ENCODE measurements at places on chromosomes 1 and 21.
A peak's percentile ranks its signal among the peaks of the same experiment; 100 is the strongest.

DNA sequence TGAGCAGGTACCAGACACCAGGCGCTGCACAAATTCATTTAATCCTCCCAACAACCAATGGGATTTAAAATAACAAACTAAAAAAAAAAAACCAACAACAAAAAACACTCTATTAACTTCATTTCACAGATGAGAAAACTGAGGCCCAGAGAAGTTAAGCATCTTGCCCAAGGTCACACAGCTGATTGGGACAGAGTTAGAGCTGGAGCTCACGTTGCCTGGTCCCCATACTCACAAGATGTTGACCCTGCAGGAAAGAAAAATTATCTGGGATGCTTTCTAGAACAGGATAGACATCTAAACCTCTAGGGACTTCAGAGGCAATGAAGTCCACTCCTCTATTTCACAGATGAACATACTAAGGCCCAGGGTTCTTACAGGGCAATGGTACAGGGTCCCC is 175.3 kb downstream of the PSMG1 start:
- no peak for DNase-seq

DNA sequence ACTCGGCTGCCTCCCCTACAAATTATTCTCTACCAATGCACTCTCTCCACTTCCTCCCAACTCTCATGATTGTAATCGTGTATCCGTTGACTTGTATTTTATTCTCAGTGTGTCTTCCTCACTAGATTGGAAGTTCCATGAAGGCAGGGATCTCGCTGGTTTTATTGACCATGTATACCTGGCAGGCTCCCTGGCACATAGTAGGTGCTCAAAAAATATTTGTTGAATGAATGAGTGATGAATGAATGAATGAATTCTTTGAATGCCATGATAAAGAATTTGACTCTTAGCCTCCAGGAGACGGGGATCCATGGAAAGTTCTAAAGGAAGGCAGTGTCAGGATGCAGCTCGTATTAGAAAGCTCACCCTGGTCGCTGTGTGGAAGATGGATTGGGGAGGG is 28.8 kb upstream of the WASF2 start:
- no peak for DNase-seq

DNA sequence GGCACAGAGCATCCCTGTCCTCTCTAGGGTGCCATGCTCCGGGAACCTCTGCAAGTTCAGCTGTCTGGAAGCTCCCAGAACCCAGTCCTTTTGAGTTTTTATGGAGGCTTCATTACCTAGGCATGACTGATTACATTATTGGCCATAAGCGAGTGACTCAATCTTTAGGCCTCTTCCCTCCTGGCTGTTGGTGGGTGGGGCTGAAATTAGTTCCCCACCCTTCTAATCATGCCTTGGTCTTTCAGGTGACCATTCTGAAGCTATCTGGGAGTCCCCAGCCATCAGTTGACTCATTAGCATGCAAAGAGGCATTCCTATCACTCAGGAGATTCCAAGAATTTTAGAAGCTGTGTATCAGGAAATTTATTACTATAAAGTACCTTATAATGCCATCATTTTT is 46.6 kb downstream of the WLS start:
- DNase-seq, result no peak

- DNase-seq, result no peak
Measured at GRCh38 chr21:32712043-32712442, 15.8 kb downstream of the SYNJ1 start.

DNA sequence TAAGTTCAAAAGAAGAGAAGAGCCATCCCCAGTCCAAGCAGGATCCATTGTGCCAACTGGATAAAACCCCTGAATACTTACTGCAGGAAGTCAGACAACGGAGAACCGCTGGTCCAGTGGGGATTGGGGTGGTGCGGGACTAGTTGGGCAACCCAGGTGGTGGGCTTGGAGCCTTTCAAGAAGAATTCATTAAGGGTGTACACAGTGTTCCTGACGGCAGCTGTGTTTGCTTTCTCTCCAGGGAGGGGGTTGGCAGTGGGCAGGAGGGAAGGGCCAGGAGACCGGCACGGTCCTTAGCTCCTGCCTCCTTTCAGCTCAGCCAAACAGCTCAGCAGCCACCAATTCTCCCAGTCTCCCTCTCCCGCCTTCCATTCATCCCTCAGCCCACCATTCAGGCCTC is 7.1 kb upstream of the CDK18 start:
- DNase-seq, result peak; percentile 31

All from osteoblast (primary cell).